Hepatic stellate cell (primary cell): ENCODE measurements at places on chromosomes 1 and 21.

- DNase-seq, result no peak
Measured at GRCh38 chr1:14094611-14095400, 394.8 kb downstream of the PRDM2 start.

DNA sequence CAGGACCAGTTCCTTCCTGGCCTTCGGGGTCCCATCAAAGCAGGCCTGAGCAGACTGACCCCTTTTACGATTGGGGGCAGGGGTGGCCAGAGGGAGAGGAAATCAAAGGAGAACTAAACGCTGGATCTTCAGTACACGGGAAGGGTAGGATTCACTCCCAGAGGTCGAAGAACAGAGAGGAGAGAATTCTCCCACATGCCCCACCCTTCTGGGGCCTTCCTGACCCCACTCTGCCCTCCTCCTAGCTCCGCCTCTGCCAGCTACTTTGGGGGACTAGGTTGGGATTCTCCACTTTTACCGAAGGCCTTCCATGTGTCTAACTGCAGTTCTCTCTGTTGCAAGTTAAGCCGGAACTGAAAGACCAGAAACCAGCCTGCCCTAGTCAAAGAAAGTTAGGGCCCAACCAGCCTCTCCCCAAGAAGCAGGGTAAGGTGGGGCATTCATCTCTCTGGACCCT is 654 bp upstream of the ARHGEF2 start:
- no peak for DNase-seq

- no peak for DNase-seq
Measured at GRCh38 chr21:19322360-19322759, 918.8 kb upstream of the TMPRSS15 start.

DNA sequence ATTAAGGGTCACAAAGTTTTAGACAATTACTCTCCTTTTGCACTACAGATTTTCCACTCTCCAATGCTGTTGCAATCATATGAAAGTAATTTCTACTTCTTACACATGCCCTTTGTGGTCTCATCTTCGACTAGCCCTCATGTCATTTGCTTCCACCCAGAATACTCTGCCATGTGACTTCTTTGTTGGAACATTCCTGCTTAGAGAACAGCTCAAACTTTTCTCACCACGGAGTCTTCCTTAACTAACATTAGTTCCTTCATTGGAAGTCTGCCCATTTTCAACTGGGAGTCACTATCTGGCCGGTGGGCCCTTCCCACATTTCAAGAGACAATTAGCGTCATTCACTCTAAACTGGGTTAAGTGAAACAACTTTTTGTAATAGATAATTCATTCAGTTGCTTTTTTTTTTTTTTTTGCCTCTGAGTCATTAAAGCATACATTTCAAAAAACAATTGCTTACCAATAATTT is 142.6 kb upstream of the PALMD start:
- DNase-seq, result peak; percentile 2

GRCh38 chr1:218803351-218803997 is 370.2 kb upstream of the LYPLAL1 start:
- DNase-seq, result no peak

GRCh38 chr21:28132713-28133112 is 860.0 kb downstream of the LTN1 start:
- peak; percentile 11 for DNase-seq

- no peak for DNase-seq
Measured at GRCh38 chr1:84428235-84428634, 30.0 kb downstream of the DNASE2B start.

DNA sequence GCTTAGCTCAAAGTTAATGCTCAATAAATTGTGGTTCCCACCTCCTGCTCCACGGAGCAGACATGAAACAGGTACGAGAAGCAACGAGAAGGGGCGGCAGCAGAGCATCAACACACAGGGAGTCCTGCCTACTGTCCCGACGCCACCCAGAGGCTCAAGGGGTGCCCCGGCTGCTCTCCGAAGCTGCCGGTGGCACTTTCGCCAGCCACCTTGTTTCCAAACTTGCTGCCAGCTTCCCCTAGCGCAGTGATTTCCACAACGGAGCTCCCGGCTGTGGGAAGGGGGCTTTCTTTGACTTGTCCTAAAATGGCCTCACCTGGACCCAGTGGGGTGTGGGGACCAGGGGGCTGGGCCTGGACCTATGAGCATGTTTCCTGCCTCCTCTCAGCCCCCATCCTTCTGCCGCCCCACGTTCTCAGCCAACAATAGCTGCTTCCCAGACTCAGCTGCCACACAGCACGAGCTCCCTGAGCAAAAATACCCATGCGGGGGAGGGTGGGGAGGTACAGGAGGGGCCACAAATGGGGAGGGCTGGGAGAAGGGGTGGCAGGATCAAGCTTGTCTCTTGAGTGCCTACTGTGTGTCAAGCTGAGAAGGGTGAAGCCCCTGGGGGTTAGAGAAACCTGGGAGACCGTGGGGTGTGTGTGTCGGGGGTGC is 35.6 kb upstream of the ECE1 start:
- DNase-seq, result no peak

DNA sequence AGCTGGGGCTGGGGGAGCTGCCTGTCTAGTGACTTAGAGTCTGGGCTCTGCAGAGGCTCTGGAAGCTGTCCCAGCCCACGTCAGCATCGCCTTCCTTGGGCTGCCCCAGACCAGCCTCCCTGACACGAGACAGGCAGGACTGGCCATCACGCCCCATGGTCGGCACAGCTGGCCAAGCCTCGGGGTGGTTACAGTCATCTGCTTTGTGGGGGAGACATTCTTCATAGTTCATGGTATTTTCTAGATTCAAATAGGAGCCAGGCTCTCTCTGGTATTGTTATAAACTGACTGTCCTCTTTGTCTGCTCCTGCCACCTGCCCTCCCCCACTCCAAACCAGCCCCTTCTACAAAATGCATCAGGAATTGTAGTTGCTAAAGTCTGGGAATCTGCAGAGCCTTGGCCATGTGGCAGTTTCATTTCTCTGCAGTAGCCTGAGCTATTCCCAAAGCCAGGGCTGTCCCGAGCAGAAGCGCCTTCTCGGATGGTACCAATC is 29.4 kb downstream of the OLFML2B start:
- peak; percentile 32 for DNase-seq

DNA sequence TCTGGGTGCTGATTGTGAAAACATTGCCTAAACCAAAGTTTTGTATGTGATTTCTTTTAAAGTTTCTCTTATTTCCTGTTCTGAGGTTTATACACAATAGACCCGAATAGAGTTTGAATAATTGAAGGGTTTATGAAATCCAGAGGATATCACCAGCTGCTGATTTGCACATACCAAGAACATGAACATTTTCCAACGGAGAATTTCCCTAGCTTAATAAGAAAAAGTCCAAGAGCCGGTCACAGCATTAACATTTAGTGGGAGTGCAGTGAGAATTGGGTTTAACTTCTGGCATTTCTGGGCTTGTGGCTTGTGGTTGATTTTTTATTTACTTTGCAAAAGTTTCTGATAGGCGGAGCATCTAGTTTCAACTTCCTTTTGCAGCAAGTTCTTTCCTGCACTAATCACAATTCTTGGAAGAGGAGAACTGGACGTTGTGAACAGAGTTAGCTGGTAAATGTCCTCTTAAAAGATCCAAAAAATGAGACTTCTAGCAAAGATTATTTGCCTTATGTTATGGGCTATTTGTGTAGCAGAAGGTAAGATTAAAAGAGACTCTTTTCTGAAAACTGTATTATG is at the start of gene CFH:
TSS of gene CFH (plus strand) at position 407 of the 579 bp plus-strand sequence. CDS start at position 482, 75 bp downstream.
- peak; percentile 9 for DNase-seq

GRCh38 chr21:26570203-26570602 is 2.9 kb downstream of the CYYR1 start:
- no peak for DNase-seq

GRCh38 chr1:14220324-14220723 is 378.2 kb upstream of the KAZN start:
- no peak for DNase-seq

DNA sequence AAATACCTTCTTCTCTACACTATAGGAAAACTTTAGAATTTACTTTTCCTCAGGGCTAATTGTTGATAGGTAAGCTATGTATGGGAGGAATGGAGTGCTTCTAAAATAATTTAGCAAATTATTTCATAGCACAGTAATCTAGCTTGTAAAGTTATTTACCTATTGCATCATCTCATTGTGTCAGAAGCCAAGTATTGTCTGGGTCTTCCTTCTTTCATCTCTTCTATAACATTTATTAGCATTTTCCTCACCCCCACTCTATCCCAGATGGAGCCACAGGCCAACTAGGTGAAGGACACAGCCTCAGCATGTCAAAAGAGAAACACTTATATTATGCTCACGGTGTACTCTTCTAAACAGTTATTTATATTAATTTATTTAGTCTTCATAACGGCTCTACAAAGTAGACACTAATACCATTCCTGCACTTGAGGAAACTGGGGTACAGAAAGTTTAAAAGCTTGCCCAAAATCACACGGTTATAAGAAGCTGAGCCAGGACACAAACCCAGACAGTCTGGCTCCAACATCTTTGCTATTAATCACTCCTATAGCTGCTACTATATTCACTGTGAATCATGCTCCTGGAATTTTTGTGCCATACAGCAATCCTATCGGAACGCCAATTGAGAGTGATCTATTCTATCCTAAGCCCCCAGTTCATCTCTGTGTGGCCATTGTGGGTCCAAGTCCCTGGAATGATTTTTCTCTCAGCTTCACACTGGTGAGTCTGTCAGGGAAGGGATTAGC is 43.1 kb downstream of the OR10J5 start:
- no peak for DNase-seq

GRCh38 chr21:27206368-27206982 is 239.6 kb upstream of the ADAMTS5 start:
- DNase-seq, result peak; percentile 6

GRCh38 chr1:95286479-95286878 is 52.5 kb downstream of the RWDD3 start:
- no peak for DNase-seq

GRCh38 chr1:32765570-32766327 is 51.4 kb downstream of the YARS1 start:
- no peak for DNase-seq

DNA sequence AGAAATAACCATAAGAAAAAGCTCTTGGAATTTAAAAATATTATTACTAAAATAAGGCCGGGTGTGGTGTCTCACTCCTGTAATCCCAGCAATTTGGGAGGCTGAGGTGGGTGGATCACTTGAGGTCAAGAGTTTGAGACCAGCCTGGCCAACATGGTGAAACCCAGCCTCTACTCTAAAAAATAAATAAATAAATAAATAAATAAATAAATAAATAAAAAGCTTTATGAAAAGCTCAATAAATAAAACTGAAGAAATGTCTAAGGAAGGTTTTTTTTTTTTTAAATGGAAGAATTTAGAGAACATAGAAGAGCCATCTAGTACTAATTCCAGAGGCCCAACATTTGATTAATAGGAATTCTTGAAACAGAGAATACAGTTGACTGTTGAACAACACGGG is 249.1 kb upstream of the PROX1 start:
- DNase-seq, result no peak

- DNase-seq, result no peak
Measured at GRCh38 chr1:182147136-182147820, 85.8 kb upstream of the ZNF648 start.

- DNase-seq, result no peak
Measured at GRCh38 chr1:173043253-173043652, 7.5 kb downstream of the TNFSF18 start.

GRCh38 chr1:24254783-24255182 is 64.4 kb upstream of the GRHL3 start:
- DNase-seq, result peak; percentile 12

- no peak for DNase-seq
Measured at GRCh38 chr1:203217139-203217655, 12.3 kb downstream of the CHIT1 start.

DNA sequence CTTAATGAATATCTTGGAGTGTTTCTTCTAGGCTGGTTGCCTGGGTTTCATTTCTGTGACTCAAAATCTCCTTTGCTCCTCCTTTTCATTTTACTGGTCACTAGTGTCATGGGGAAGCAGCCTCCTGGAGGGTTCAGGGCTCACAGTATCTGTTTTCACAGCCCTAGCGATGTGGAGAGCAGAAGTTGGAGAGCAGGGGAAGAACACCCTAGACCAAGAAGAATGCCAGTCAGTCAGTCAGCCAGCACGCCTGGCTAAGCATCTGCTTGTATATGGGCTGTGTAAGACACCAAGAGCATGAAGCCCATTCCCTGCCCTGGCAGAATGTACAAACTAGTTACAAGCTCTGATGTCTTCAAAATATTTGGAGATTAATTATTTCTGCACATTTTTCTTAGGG is 7.9 kb downstream of the RXRG start:
- no peak for DNase-seq

DNA sequence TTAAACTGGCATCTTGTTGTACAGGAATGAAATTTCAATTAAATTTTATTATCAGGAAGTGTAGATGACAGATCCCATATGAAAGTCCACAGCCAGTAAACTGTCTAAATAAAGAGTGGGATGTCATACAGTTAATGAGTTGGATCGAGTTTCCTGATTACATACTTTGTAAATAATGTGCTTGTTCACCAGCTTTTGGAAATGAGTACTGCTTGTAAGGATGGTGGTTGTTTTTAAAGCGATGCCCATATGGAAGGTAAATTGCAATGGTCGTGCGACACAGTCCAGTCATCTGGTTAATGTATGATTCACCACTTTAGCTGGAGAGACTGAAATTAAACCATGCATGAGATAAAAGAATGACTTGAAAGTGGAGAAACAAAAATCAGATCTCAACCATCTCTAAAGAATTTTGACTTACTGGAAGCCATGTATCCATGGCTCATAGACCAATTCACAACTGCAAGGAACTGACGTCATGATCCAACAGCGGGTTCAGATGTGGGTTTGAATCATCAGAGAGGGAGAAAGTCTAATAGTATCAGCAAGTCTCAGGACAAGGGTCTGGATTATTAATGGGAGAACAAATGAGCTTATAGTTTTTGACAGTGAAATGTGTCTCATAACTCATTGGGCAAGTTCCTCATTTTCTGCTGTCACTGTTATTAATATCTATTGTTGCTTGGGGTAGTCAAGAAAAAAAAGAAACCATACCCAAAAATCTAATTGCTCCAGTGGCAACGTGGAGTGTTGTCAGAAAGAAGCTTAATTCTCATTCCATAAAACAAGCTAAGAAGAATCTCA is 49.0 kb downstream of the MAP10 start:
- no peak for DNase-seq

GRCh38 chr1:47838562-47839432 is 158.4 kb downstream of the TRABD2B start:
- no peak for DNase-seq

- DNase-seq, result no peak
Measured at GRCh38 chr1:161740921-161741320, 8.7 kb upstream of the DUSP12 start.

DNA sequence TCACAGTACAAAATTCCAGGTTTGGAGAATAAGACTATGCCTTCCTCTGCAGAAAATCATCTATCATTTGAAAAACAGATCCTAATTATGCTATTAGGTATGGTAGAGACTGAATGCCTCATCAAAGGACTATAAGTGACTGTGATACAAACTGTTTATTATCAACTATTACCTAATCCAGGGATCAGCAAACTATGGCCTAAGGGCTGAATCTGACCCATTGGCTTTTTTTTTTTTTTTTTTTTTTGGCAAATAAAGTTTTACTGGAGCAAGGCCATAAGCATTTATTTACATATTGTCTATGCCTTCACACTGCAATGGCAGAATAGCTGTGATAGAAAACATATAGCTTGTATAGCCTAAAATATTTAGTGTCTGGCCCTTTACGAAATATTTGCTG is 4.7 kb upstream of the ASPM start:
- DNase-seq, result no peak
